ENCODE measurements at places on chromosomes 12 and 14. TPM values are rescaled to one million over a fixed set of nuclear protein-coding genes. Genes with fewer than 3 reads are reported as not detected.
A peak's percentile ranks its signal among the peaks of the same experiment; 100 is the strongest.

- peak; percentile 39 for DNase-seq
Observed at GRCh38 chr12:100987552-100988521, 193.3 kb downstream of the ANO4 start.

GRCh38 chr12:107393043-107393717 lies 292.4 kb upstream of the PWP1 start:
- DNase-seq = peak; percentile 40

GRCh38 chr12:84470361-84470760 lies 442.2 kb downstream of the SLC6A15 start:
- no peak for DNase-seq

- peak; percentile 65 for DNase-seq
Observed at GRCh38 chr12:84842406-84843013, 70.1 kb downstream of the SLC6A15 start.

- DNase-seq = no peak
Observed at GRCh38 chr14:49221316-49221715, 364.9 kb downstream of the RPS29 start.

GRCh38 chr14:51636109-51636508 lies 15.6 kb upstream of the FRMD6 start:
- no peak for DNase-seq

ATF7IP gene
- 13.1 TPM for total RNA-seq

GLT8D2 gene
- total RNA-seq = 1.3 TPM

MCRS1 gene
- total RNA-seq = 64.6 TPM

MDGA2 gene
- total RNA-seq = not detected

CFL2 gene
- total RNA-seq = 17.9 TPM

TAS2R46 gene
- total RNA-seq = 0.90 TPM

Data from bronchial epithelial cell (primary cell).